ENCODE measurements at places on chromosomes 7 and 10. TPM values are rescaled to one million over a fixed set of nuclear protein-coding genes. Genes with fewer than 3 reads are reported as not detected.

- H3K27me3 ChIP-seq = no peaks in the 10 kb centered on the region
- peaks cover 12% of the 10 kb centered on the region for H3K4me1 ChIP-seq
- DNase-seq = no peak
- H3K4me3 ChIP-seq = no peak overlapping the region
- H3K36me3 ChIP-seq = no peaks in the 10 kb centered on the region
These were observed 1.5 kb downstream of the CLDN12 start for GRCh38 chr7:90404777-90405176.

DNA sequence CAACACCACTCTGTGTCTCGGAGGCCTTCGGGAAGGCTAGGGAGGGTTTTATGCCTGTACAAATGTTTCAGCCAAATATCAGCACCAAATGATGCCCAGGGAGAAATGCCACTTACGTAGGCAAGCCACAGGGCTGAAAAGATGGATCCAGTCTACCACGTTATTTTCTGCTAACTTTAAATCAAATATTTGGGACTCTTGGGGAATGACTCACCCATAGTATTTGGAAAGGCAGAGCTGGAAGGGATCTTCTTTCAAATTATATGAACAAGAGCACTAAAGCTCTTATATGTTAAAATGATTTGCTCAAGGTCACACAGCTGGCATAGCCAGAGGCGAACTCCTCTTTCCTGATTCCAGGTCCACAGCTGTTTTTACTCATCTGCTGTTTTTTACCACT is 591.4 kb downstream of the SORCS1 start:
- no peak for DNase-seq
- no peaks in the 10 kb centered on the region for H3K27me3 ChIP-seq
- no peaks in the 10 kb centered on the region for H3K36me3 ChIP-seq
- H3K4me1 ChIP-seq = no peaks in the 10 kb centered on the region
- no peak overlapping the region for H3K27ac ChIP-seq
- no peak overlapping the region for H3K4me3 ChIP-seq

DNA sequence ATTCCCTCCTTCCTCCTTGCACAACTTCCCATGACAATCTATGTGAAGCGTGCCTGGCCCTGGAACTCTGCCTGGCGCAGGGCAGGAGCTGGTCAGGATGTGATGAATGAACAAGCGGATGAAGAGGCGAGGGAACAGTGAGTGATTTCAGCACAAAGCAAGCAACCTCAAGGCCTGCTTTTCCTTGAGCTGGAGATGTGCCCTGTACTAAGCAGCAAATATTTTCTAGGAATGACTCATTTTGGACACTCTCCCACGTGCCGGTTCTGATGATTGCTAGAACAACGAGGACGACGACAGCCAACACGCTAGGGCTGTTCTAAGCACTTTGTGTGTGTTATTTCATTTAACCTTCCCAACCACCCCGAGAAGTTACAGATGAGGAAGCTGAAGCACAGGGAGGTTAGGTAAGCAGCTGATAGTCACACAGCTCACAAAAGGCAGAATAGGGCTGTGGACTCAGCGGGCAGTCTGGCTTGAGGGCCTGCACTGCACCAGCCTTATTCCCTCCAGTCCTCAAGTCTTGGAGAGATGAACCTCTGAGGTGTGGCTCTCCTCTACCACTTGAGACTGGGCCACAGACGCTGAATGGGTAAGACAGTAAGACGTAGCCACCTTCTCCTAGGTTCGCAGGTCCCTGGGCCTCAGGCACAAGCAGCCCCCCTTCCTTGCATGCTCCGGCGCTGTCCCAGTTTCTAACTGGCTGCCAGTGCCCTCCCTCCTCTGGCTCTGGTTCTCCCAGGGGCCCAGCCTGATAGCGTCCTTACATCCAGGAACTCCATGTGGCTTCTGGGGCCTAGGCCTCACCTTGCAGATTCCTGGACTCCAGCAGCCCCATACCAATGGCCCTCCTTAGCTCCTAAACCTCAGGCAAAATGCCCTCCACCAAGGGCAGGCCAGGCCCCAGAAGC is 59.0 kb downstream of the YKT6 start:
- no peak overlapping the region for H3K27ac ChIP-seq
- no peak overlapping the region for H3K4me3 ChIP-seq
- H3K36me3 ChIP-seq = no peaks in the 10 kb centered on the region
- no peak for DNase-seq
- H3K27me3 ChIP-seq = no peaks in the 10 kb centered on the region
- H3K4me1 ChIP-seq = peaks cover 25% of the 10 kb centered on the region

- H3K36me3 ChIP-seq = no peaks in the 10 kb centered on the region
- no peak overlapping the region for H3K27ac ChIP-seq
- no peaks in the 10 kb centered on the region for H3K27me3 ChIP-seq
- no peaks in the 10 kb centered on the region for H3K4me1 ChIP-seq
- no peak for DNase-seq
These were observed 51.6 kb downstream of the SLIT1 start for GRCh38 chr10:97134110-97134509.

DNA sequence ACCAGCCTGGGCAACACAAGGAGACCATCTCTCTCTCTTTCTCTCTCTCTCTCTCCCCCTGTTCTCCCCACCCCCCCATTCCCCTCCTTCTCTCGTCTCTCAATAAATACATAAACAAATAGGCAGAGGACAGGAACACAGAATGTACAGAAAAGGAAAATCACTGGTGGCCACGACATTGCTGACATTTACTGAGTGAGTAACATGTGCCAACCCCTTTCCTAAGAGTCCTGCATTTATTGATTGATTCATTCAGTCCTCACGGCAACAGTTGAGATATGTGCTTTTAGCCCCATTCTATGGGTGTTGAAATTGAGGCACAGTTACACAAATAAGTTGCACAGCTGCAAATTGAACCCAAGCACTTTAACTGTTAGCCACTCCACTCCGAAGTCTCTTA is 114.3 kb upstream of the SAMD8 start:
- H3K27me3 ChIP-seq = no peaks in the 10 kb centered on the region
- no peak for DNase-seq
- H3K27ac ChIP-seq = no peak overlapping the region
- H3K4me1 ChIP-seq = no peaks in the 10 kb centered on the region
- no peak overlapping the region for H3K4me3 ChIP-seq
- no peaks in the 10 kb centered on the region for H3K36me3 ChIP-seq

GRCh38 chr7:115572111-115572510 is 458.5 kb downstream of the TFEC start:
- DNase-seq = no peak
- H3K4me1 ChIP-seq = no peaks in the 10 kb centered on the region
- no peaks in the 10 kb centered on the region for H3K36me3 ChIP-seq
- H3K27me3 ChIP-seq = no peaks in the 10 kb centered on the region
- no peak overlapping the region for H3K4me3 ChIP-seq

The TACR2 gene
- not detected for polyA plus RNA-seq

The ACHE gene
- polyA plus RNA-seq = 0.30 TPM

The NKX1-2 gene
- polyA plus RNA-seq = not detected
